ENCODE measurements at places on chromosomes 7 and 10. TPM values are rescaled to one million over a fixed set of nuclear protein-coding genes. Genes with fewer than 3 reads are reported as not detected.
A peak's percentile ranks its signal among the peaks of the same experiment; 100 is the strongest.

- peak; percentile 67 for DNase-seq
Observed at GRCh38 chr7:28573059-28573553, 160.8 kb downstream of the CREB5 start.

DNA sequence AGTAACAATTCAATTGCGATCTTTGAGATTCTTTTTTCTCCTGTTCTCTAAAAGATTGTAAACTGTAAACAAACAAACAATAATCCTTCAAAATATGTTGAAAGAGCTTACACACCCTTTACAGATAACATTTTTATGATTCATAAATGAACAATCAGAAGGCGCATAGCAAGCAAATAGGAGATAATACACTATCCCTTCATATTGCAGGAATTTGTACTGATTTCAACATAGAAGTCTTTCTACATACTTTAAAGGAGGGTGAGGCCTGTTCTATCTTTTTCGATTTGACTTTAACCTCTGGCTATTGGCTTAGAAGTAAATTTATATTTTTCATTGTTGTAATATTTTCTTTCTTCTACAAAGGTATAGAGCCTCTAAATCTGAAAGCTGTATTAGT is 57.2 kb downstream of the TFEC start:
- no peak for DNase-seq

DNA sequence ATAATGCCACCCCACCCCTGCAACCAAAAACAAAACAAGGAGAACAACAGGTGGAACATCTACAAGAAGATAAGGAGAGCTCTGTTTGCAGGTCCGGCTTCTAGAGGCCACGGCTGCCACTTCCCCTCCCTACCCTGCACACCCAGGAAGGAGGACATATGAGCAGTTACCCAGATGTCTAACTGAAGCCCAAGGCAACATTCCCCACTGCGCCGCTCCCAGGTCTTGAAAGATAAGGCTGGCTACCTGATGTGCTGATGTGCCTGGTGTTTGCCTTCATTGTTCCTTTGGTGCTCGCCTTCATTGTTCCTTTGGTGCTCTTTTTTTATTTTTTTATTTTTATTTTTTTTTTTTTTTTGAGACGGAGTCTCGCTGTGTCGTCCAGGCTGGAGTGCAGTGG is 21.0 kb downstream of the HPS6 start:
- no peak for DNase-seq

DNA sequence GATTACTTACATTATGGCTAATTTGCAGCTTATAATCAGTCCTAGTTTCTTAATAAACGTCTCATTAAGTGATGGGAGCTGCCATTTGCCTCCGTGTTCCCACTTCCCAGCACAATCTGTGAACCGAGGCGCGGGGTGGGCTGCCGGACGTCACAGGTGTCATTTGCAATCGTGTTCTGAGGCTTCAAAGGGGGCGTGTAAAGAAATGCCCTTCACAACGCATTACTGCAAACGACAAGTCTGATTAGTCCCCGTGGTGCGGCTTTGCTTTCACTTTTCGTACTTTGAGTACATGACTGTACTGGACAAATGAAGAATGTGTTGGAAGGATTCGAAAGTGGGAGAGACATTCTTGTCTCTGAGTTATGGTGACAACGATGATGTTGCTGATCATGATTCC is 614.2 kb upstream of the ADARB2 start:
- no peak for DNase-seq

DNA sequence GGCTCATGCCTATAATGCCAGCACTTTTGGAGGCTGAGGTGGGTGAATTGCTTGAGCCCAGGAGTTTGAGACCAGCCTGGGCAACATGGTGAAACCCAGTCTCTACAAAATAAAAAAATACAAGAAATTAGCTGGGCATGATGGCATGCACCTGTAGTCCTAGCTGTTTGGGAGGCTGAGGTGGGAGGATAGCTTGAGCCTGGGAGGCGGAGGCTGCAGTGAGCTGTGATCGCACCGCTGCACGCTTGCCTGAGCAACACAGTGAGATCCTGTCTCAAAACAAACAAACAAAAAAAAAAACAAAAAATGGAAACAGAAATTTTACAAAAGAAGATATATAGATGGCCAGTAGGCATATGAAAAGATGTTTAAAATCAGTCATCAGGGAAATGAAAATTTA is 57.1 kb downstream of the PTEN start:
- no peak for DNase-seq

GRCh38 chr7:47878662-47879061 is 69.6 kb downstream of the PKD1L1 start:
- DNase-seq: no peak

GRCh38 chr10:19048891-19049290 is 290 bp downstream of the MALRD1 start:
- DNase-seq: no peak

DNA sequence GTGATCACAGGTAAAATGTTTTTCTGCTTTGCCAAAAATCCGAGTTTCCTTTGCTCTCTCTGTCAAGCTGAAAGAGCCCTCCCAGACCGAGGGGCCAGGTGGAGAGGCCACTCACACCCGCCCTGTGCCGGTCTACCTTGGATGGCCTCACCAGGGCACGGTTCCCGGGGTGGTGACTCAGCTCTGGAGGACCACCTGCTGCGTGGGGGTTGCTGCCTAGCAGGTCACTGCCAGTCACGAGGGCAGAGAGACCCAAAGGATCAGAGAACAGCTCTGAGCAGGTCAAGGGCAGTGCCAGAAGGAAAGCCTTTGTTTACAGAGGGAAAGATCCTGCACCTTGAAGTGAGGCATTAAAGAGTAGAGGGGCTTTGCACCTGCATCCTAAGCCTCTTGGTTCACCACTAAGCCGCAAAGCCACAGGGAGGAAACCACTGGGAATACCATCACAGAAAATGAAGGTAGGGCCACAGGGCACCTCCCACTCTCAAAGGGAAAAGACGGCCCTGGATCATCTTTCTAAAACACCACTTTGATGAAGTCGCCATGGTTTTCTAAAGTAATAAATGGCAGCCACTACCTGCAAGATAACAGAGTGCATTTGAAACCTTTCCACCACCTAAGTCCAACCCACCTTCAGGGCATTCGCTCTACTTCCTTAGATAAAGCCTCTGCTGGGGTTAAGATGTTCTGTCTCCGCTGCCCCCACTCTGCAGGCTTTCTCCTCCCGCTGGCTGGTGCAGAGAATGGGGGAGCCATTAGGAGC is 160.3 kb upstream of the KLF14 start:
- peak; percentile 91 for DNase-seq

DNA sequence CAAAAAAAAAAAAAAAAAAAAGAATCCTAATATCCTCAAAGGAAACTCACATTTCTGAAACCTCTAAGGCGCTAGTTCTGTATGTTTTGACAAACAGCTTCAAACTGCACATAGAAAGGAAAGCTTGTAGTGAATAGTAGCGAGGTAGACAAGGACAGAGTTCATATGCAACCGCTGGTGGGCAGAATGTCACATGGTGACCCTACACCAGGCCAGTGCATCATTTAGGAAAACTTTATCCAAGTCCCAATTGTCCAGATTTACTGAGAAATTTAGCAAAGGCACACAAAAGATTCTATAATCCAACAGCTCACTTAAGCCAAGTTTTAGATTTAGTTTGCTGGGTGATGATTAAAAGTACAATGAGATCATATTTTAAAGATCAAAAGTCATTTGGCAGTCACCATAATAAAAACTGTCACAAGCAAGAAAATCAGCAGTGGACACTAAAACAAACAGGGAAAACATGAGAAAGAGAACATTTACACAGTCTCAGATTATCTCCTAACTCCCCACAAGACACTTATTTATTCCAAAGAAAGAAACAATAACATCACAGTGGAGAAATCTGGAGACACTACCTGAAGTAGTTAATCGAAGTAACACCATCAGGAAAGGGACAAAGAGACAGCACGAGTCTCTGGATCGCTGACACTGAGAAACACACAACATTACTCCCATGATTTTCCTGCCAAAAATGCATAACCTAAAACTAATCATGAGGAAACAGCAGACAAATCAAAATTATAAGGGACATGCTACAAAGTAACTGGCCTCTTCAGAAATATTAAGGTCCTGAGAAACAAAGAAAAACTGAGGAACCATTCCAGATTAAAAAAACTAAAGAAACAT is 20.2 kb downstream of the FAM204A start:
- no peak for DNase-seq

ACTR1A gene
- total RNA-seq: 168 TPM

ZNF727 gene
- not detected for total RNA-seq

PON1 gene
- total RNA-seq: not detected

SPDYE2B gene
- total RNA-seq: not detected

FRAT1 gene
- 3.5 TPM for total RNA-seq

DNA sequence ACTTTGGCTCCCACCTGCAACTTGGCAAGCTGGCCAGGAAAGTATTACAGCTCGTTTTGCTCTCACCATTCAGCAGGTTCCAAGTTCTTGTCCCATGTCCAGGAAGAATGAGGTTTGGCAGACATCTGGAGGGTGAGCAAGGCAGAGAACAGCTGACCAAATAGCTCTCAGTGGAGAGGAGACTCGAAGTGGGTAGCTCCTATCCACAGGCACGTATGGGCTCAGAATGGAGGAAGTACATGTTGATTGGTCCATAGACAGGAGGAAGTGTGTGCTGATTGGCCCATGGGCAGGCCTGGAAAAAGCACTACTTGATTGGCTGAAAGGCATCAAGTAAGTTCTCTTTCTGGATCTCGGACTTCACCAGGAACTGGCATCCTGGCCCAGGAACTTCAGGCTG is 3.0 kb upstream of the NCAPG2 start:
- DNase-seq: no peak

DNA sequence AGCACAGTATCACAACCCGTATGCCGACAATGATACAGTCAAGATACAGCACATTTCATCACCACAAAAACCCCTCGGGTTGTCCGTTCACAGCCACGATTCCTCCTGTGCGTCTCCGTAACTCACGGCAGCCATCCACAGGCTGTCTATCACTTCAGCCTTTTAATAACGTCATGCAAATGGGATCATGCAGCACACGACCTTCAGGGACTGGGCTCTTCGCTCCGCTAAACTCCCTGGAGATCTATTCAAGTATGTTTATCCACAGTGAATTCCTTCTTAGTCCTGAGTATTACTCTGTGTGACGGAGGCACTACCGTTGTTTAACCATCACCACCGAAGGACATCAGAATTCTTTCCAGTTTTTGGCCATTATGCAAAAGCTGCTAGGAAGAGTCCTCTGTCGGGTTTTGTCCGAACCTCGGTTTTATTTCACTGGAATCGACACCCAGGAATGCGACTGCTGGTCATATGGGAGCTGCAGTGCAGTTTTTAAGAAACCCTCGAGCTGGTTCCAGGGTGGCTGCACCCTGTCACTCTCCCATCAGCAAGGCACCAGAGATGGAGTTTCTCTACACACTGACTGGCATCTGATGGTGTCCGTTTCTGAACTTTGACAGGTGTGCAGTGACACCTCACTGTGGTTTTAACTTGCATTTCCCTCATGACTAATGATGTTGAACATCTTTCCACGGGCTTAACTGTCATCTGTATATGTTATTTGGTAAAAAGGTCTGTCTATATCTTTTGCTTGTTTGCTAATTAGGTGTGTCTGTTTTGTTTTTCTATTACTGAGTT is 193.6 kb downstream of the MAD1L1 start:
- DNase-seq: no peak

SH2D4B gene
- not detected for total RNA-seq

DNA sequence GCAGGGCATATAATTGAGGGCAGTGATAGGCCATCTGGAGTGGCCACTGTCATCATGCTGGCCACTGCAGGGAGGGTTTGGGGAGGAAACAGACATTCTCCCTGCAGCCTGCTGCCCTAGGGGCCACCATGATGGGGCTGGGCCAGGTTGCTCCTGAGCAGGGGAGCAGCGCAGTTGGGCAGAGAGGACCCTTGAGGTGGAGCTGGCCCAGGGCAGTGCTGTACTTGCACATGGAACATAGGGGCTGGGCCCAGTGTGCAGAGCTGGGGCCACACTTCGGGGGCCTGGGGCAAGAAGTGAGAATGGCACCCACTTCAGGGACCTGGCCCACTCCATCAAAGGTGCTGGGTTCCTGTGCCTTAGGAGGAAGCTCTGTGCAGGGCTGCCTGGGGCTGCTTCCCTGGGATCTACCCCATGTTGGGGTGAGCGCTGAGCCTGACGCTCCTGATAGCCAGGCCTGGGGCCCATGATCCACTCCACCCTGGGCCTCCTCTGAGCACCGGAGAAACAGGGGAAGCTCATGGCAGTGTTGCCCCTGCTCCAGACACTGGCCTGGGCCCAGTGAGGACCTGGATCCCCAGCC is 21.3 kb upstream of the NUB1 start:
- DNase-seq: no peak

CRYGN gene
- total RNA-seq: not detected

FRMD4A gene
- total RNA-seq: 18.6 TPM

KEL gene
- total RNA-seq: 0.20 TPM

DNA sequence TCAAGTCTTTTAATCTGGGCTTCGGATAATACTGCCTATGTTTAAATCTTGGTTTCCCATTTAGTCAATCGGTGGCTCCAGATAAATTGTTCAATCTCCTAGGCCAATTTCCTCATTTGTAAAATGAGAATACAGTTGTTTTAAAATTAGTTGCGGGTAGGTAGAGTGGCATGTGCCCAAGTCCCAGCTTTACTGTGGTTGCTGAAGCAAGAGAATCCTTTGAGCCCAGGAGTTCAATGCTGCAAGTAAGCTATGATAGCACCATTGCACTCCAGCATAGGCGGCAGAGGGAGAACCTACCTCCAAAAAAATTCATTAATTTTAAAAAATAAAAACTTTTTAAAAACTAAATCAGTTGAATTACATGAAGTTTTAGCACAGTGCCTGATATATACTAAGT is 7.3 kb downstream of the RNF216 start:
- no peak for DNase-seq

DNA sequence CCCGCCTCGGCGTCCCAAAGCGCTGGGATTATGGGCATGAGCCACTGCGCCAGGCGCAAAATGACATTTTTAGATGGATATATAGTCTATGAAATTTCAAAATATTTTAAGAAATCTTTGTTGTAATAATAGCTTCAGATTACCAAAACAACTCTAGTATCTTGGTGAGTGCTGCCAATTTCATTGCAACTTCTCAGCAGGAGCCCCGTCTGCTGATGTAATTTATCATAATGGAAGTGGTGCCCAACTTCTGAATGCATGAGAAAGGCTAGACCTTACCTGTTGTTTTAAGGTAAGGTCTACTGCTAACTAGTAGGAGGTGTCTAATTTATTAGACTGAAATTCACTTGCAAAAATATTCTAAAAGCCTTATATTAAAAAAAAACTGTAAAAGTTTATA is 20.0 kb downstream of the PDSS1 start:
- DNase-seq: no peak

Data from renal cortical epithelial cell (primary cell).